Astrocyte (in vitro differentiated cells and primary cell): ENCODE measurements at places on chromosomes 16 and 17. TPM values are rescaled to one million over a fixed set of nuclear protein-coding genes. Genes with fewer than 3 reads are reported as not detected.

KCNG4 gene
- total RNA-seq: not detected in 2 replicates

AURKB gene
- 3.7 and 7.6 TPM in 2 replicates for total RNA-seq

FOXO3B gene
- total RNA-seq: 7.1 and 9.8 TPM in 2 replicates

AOC3 gene
- 1.1 and 1.5 TPM in 2 replicates for total RNA-seq

HSD17B2 gene
- total RNA-seq: 0.20 TPM in 1 of 2 replicates, not detected in the other

MAPT gene
- 2.1 and 2.2 TPM in 2 replicates for total RNA-seq

SMIM5 gene
- 0.07 TPM in 1 of 2 replicates, not detected in the other for total RNA-seq

ZACN gene
- 0.23 TPM in 1 of 2 replicates, not detected in the other for total RNA-seq

ZKSCAN2 gene
- 6.9 and 8.5 TPM in 2 replicates for total RNA-seq

TACO1 gene
- total RNA-seq: 18.9 and 19.5 TPM in 2 replicates

KRTAP4-9 gene
- total RNA-seq: not detected in 2 replicates

CDT1 gene
- 3.7 and 4.7 TPM in 2 replicates for total RNA-seq

DVL2 gene
- total RNA-seq: 30.2 and 34.4 TPM in 2 replicates

C17orf78 gene
- total RNA-seq: not detected in 2 replicates

GRB7 gene
- 1.8 and 3.3 TPM in 2 replicates for total RNA-seq

FBXW10B gene
- total RNA-seq: 2.4 and 3.9 TPM in 2 replicates

MYH4 gene
- total RNA-seq: not detected in 2 replicates

RHBDF1 gene
- 45.6 and 55.5 TPM in 2 replicates for total RNA-seq
